CD4-positive, alpha-beta memory T cell (primary cell): ENCODE measurements at places on chromosomes 1 and 21. TPM values are rescaled to one million over a fixed set of nuclear protein-coding genes. Genes with fewer than 3 reads are reported as not detected.

GRCh38 chr1:199747984-199748383 lies 279.5 kb upstream of the NR5A2 start:
- H3K27me3 ChIP-seq, result peaks cover 5% of the 10 kb centered on the region
- no peak overlapping the region for H3K27ac ChIP-seq
- no peak overlapping the region for H3K4me3 ChIP-seq
- no peaks in the 10 kb centered on the region for H3K4me1 ChIP-seq
- no peak for DNase-seq

DNA sequence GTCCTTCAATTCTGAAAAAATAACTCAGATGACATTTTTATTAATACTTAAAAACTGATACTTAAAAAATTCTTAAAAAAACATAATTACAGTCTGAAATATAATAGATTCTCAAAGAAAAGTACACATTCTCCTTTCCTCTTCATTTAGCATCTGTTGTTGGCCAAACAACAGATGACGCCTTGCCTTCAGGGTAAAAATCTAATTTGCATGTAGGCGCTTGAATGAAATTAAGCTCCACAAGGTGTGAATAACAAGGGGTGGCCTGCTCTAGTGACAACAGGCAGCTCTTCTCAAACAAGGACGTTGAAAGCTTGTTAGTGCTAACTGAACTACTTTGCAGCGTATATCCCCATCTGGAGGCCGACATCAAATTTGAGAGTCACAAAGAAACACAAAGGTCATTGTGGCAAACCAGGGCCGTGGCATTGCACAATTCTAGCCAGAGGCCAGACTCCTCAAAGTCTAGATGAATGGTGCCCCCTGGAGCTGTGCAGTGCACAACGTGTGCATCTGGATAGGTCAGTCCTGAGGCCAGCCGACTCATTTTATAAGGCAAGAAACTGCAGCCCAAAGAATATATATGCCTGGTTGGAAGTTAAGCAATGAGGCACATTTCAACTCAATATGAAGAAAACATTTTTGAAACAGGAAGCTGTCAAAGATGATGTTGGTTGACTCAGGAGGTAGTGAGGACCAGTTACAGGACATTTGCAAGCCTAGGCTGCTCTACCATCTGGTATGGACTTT lies 459.2 kb upstream of the RUNX1 start:
- H3K27ac ChIP-seq, result no peak overlapping the region
- no peaks in the 10 kb centered on the region for H3K27me3 ChIP-seq
- H3K4me3 ChIP-seq, result no peak overlapping the region
- H3K4me1 ChIP-seq, result peaks cover 13% of the 10 kb centered on the region
- DNase-seq, result no peak
- no peaks in the 10 kb centered on the region for H3K36me3 ChIP-seq

- peaks cover 8% of the 10 kb centered on the region for H3K27me3 ChIP-seq
- no peaks in the 10 kb centered on the region for H3K4me1 ChIP-seq
- H3K36me3 ChIP-seq, result no peaks in the 10 kb centered on the region
Observed at GRCh38 chr1:220789532-220790147, 2.9 kb downstream of the MTARC1 start.

GRCh38 chr1:82962658-82963057 lies 1036.3 kb downstream of the TTLL7 start:
- no peak overlapping the region for H3K27ac ChIP-seq
- H3K4me1 ChIP-seq, result no peaks in the 10 kb centered on the region
- no peaks in the 10 kb centered on the region for H3K27me3 ChIP-seq
- H3K36me3 ChIP-seq, result no peaks in the 10 kb centered on the region
- no peak for DNase-seq

GRCh38 chr1:67137307-67137753 lies 2.6 kb upstream of the C1orf141 start:
- no peaks in the 10 kb centered on the region for H3K27me3 ChIP-seq
- peaks cover 6% of the 10 kb centered on the region for H3K4me1 ChIP-seq
- H3K27ac ChIP-seq, result no peak overlapping the region
- H3K4me3 ChIP-seq, result no peak overlapping the region

DNA sequence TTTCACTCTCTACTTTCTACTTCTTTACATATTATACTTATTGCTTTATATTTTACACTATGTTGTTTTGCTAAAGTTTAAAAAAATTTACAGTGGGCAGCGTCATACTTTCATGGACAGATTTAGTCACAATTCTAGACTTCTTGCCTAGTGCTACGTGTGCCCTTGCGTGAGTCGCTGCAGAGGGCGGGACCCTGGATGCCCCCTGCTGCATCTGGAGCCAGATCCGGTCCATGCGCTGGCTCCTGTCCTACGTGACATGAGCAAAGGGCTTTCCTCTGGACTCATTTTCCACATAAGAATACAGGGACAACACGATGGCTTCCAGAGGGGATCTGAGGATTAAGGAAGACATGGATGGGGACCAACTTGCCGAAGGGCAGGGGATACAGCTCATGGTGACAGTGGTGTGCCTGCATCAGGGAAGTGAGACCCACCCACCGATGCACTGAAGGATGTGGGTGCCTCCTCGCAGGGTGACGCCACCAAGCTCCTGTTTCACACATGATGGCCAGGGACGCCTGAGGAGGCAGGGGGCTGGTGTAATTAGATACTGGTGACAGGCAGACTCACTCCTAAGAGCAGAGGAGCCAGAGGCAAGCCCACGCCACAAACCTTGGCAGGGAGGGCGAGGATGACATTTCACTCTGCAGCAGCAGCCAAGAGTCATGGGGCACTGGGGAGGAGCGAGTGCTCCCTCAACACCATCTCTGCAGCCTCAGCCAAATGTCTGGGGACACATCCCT lies 86.6 kb downstream of the DMRTB1 start:
- no peak for DNase-seq
- no peaks in the 10 kb centered on the region for H3K36me3 ChIP-seq
- no peak overlapping the region for H3K27ac ChIP-seq
- no peak overlapping the region for H3K4me3 ChIP-seq

DNA sequence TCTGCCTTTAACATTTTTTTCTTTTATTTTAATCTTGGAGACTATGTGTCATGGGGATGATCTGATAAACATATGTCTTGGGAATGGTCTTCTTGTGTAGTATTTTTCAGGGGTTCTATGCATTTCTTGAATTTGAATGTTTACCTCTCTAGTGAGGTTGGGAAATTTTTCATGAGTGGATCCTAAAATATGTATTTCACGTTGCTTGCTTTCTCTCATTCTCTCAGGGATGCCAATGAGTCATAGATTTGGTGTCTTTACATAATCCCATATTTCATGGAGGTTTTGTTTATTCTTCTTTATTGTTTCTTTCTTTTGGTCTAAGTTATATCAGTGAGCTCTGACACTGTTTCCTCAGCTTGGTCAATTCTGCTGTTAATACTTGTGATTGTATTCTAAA lies 1237.2 kb downstream of the PLA2G4A start:
- H3K4me1 ChIP-seq, result no peaks in the 10 kb centered on the region
- no peaks in the 10 kb centered on the region for H3K27me3 ChIP-seq
- no peak overlapping the region for H3K4me3 ChIP-seq
- H3K27ac ChIP-seq, result no peak overlapping the region
- H3K36me3 ChIP-seq, result no peaks in the 10 kb centered on the region

- H3K4me3 ChIP-seq, result no peak overlapping the region
- H3K4me1 ChIP-seq, result no peaks in the 10 kb centered on the region
- no peaks in the 10 kb centered on the region for H3K27me3 ChIP-seq
- H3K27ac ChIP-seq, result no peak overlapping the region
Observed at GRCh38 chr1:195866781-195867222, 741.4 kb downstream of the KCNT2 start.

DNA sequence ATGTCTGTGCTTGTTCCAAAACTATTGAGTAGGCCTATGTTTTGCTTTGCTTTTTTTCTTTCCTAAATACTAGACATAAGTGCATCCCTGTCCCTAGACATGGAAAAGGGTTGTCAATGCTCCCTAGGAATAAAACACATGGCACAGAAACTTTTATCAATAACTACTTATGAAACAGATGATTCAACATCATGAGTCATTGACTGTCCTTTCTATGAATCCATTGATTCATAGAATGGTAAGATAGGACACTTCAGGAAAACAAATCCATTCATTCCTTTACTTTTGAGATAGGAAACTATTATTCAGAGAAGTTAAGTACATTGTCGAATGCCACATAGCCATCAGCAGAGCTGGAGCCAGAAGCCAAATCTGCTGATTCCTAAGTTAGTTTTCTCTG lies 147.5 kb downstream of the TSEN15 start:
- no peak overlapping the region for H3K4me3 ChIP-seq
- H3K27ac ChIP-seq, result no peak overlapping the region
- no peaks in the 10 kb centered on the region for H3K36me3 ChIP-seq

DNA sequence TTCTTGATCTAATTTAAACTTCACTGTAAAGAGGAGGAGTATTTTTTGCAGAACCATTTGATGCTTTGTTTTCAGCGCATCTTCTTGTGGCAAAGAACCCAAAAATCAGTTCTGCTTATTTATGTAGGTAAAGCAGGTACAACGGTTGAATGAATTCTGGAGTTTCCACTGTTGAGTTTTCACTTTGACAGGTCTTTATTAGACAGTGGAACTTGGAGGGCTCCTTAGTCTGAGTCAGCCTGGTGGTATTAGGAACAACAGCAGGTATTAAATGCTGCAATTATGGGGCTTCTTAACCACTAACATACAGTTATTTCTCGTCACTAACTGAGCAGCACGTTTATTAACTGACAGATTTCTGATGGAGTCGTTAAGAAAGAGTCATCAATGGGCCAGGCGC lies 1.2 kb downstream of the LRIG2 start:
- no peaks in the 10 kb centered on the region for H3K27me3 ChIP-seq
- DNase-seq, result no peak
- no peaks in the 10 kb centered on the region for H3K36me3 ChIP-seq
- H3K4me3 ChIP-seq, result peak overlapping the region; percentile 85
- H3K27ac ChIP-seq, result peak overlapping the region; percentile 80

DNA sequence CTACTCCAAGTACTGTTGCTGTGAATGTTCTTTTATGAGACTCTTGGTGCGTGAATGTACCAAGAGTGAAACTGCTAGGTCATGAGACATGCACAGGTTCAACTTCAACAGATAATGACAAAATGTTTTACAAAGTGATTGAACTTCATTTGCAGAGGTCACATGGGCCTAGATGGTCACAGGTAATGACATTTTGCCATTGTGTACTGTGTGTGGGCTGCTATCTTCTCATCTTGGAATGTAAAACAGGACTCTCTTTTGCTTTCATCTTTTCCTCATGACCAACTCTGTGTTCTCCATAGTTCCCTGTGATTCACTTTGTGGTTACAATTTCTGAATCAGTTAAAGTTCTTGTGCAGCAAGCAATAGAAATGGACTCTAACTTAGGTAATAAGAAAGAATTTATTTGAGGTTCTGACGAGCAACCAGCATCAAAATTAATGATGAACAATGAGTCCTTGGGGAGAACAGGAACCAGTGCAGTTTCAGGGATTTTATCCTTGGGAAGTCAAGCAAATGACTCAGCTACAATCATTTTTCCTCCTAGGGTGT lies 16.2 kb upstream of the TSNAX start:
- H3K4me3 ChIP-seq, result no peak overlapping the region
- H3K36me3 ChIP-seq, result no peaks in the 10 kb centered on the region
- H3K4me1 ChIP-seq, result no peaks in the 10 kb centered on the region
- no peaks in the 10 kb centered on the region for H3K27me3 ChIP-seq
- H3K27ac ChIP-seq, result no peak overlapping the region

GRCh38 chr1:101203820-101204540 lies 32.8 kb upstream of the S1PR1 start:
- H3K36me3 ChIP-seq, result no peaks in the 10 kb centered on the region
- H3K4me3 ChIP-seq, result no peak overlapping the region
- H3K27me3 ChIP-seq, result no peaks in the 10 kb centered on the region
- H3K27ac ChIP-seq, result no peak overlapping the region
- DNase-seq, result no peak
- no peaks in the 10 kb centered on the region for H3K4me1 ChIP-seq

DNA sequence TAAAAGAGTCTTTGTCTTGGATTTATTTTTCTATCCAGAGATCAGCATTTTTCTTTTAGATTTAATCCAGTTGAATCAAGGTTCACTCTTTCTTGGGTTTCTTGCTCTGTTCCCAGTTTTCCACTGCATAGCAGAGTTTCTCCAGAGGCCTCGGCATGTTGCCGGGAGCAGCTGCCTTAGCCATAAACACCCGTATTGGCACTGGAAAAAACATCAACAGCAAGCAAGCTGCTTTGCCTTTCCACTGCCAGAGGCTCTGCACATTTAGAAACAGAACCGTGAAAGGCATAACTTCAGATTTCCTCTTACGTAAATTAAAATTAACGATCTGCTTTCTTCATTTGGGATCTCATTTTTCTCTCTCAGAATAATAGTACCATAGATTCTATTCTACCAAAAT lies 181.8 kb upstream of the L1TD1 start:
- H3K27ac ChIP-seq, result no peak overlapping the region
- H3K4me3 ChIP-seq, result no peak overlapping the region
- H3K4me1 ChIP-seq, result no peaks in the 10 kb centered on the region
- H3K36me3 ChIP-seq, result no peaks in the 10 kb centered on the region

- H3K4me3 ChIP-seq, result no peak overlapping the region
- no peak overlapping the region for H3K27ac ChIP-seq
- DNase-seq, result no peak
- H3K4me1 ChIP-seq, result no peaks in the 10 kb centered on the region
Observed at GRCh38 chr1:64981601-64982533, 15.5 kb upstream of the JAK1 start.

The BEST4 gene
- total RNA-seq, result 1.6 TPM

The IFI16 gene
- 160 TPM for total RNA-seq

The OR6N1 gene
- total RNA-seq, result not detected

The TAS1R1 gene
- total RNA-seq, result not detected

The CYP4Z1 gene
- total RNA-seq, result not detected

The RNU1-1 gene
- total RNA-seq, result 3,010 TPM

The RGL1 gene
- 5.3 TPM for total RNA-seq
